ENCODE measurements at places on chromosomes 2 and 18. TPM values are rescaled to one million over a fixed set of nuclear protein-coding genes. Genes with fewer than 3 reads are reported as not detected.
A peak's percentile ranks its signal among the peaks of the same experiment; 100 is the strongest.

- peak; percentile 71 for DNase-seq
Measured at GRCh38 chr2:97712693-97713295, 582 bp upstream of the ZAP70 start.

CCDC178 gene
- total RNA-seq, result not detected

DNA sequence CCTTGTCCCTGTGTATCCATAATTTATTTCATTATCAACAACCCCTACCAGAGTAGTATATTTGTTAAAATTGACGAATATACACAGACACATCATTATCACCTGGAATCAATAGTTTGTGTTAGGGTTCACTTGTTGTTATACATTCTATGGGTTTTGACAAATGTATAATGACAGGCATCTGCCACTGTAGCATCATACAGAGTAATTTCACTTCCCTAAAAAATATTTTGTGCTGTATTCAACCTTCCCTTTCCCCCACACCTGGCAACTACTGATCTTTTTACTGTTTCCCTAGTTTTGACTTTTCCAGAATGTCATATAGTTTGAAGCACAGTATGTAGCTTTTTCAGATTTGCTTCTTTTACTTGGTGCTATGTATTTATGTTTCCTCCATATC is 132.0 kb downstream of the ZNF804A start:
- DNase-seq, result no peak

DNA sequence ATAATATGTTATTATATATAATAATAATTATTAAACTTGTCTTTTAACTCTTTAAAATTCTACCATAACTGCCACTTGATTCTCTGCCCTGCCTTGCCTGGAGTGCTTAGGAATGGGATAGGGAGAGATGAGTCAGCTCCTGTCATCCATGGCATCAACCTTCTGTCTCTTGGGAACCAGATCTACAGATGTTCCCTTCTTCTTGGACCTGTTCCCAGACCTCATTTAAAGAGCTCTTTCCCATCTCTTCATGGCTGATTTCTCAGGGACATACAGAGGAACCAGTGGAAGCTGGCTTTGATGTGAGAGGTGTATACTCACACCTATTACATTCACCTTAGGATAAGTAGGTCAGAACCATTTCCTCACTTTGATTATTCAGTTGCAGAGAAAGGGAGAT is 155.3 kb upstream of the MYO3B start:
- no peak for DNase-seq

GRCh38 chr2:10235099-10235908 is 67.4 kb upstream of the HPCAL1 start:
- DNase-seq, result no peak

DNA sequence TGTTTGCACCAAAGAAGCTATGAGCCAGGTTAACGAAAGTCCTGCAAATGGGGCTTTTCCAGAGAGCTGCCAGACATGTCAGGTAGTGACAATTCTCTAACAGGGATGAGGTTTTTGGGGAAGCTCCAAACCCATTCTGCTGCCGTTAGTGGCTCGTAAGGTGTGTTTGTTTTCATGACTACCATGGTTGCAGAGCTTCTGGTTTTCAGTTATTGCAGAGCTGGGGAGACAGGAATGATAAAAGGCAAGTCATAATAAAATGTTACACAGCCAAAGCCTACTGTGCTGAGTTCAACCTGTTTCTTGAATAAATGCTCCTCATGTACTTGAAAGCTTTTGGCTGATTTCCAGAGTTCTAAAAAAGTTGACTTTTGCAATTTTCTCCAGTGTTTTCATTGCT is 209.2 kb upstream of the STK17B start:
- no peak for DNase-seq

FASTKD1 gene
- 14.1 TPM for total RNA-seq

UBE2E3 gene
- 59.3 TPM for total RNA-seq

DNA sequence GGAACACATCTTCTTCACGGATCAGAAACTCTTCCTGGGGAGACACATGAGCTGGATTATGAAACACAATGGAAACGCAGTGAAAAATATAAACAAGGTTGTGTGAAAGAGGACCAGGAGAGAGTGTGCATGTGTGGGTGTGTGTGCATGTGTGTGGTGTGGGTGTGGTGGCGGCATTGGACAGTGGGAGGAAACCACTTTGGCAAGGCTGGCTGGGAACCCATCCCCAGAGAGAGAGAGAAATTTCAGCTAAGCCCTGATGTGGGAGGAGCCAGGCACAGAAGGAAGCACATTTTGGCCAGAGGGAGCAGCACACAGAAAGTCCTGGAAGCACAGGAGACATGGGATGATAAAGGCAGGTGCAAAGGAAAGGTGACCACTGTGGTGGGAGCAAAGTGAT is 147.6 kb upstream of the COPS8 start:
- no peak for DNase-seq

ZNF396 gene
- total RNA-seq, result 1.7 TPM

DNA sequence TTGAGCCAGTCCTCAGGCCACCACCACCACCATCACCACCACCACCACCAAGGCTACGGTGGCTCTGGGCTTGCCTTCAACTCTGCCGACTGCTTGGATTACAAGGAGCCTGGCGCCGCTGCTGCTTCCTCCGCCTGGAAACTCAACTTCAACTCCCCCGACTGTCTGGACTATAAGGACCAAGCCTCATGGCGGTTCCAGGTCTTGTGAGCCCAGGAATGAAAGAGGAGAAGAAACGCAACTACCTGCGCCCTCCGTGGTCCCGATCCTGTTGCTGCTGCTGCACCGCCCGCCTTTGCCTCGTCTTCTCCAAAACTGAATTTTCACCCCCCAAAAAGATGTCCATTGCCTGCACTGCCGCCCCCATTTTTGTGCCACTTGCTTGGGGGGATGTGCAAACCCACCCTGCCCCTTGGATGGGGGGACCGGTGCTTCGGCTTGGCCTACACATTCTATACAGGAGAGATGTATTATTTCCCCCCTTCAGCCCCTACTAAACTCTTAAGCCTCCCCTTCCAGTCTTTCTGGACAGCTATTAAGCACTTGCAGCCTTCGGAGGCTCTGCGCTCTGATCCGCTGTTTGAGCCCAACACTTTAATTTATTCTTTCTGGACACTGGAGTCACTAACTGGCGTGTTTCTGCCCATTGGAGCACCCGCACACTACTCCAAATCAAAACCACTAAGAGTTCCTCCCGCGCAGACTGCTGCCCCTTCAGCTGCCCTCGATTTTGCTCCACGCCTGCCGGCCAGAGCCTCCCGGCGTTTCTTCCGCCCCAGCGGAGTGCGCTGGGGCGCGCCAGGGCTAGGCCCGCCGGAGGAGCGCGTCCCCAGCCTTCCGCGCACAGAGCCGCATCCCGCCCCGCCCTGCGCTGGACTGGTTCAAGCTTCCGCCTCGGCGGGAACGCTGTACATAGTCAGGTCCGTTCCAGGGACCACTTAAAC is 5.7 kb downstream of the OTX1 start:
- DNase-seq, result no peak

- no peak for DNase-seq
Measured at GRCh38 chr2:133498662-133499585, 69.3 kb downstream of the NCKAP5 start.

LRATD1 gene
- not detected for total RNA-seq

DNA sequence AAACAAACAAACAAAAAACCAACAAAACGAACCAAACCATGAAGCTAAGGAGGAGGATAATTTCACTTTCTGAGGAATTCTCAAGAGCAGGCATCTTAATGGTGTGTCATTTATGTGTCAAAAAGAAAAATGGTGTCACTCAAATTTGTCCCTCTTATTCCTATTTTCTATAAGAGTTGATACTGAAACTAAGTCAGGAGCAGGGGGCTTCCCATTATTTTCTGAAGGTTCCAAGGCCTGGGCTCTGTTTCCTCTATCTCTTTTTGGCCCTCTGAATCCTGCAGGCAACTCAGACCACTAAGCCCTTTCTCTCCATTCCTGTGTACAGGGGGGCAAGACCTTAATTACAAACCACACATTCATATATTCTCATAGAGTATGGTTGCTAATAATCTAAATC is 44.0 kb upstream of the CD28 start:
- no peak for DNase-seq

DNA sequence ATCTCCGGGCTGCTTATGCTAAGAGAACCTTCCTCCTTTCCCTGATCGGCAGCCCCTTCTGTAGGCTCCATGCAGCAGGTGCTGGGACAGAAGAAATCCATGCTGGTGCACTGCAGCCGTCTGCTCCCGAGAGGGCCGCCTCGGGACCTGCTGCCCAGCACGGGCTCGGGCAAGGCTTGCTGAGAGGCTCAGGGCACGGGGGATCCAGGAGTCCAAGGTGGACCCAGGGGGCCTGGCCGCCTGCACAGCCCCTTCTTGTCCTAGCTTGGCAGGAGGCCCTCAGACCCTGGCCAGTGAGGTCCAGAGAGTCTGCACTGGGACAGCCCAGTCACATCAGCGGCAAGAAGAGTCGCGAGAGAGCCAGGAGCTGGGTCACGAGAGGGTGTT is 13.3 kb upstream of the DUSP2 start:
- DNase-seq, result no peak

DNA sequence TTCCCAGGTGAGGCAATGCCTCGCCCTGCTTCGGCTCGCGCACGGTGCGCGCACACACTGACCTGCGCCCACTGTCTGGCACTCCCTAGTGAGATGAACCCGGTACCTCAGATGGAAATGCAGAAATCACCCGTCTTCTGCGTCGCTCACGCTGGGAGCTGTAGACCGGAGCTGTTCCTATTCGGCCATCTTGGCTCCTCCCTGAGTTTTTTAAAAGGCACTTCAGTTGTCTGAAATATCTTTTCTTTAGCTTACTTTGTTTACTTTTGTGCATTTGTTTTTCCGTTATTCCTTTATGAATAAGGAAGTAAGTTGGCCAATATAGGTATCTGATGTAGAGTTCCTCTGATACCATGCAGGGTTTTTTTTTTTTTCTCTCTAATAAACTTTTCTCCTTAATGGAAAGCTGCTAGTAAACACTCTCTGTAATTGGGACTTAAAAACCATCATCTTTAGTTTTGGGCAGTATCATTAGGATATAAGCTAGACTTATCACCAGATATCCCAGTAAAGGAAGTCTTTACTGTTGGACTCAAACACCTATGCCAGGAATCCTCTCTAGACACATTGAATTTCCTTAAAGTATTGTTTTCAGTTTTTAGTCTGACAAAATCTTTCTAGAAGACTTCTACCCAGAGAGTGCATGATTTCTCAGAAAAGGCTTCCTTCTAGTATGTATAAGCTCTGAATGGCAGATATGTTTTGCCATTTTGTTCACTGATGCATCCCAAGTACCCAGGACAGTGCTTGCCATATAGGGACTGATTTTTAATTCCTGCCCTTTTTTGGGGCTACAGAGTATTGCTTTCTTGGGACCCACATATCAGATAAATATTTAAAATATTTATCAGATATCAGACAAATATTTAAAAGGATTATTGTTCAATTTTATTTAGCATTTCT is 35.8 kb upstream of the DYSF start:
- DNase-seq, result no peak

DNA sequence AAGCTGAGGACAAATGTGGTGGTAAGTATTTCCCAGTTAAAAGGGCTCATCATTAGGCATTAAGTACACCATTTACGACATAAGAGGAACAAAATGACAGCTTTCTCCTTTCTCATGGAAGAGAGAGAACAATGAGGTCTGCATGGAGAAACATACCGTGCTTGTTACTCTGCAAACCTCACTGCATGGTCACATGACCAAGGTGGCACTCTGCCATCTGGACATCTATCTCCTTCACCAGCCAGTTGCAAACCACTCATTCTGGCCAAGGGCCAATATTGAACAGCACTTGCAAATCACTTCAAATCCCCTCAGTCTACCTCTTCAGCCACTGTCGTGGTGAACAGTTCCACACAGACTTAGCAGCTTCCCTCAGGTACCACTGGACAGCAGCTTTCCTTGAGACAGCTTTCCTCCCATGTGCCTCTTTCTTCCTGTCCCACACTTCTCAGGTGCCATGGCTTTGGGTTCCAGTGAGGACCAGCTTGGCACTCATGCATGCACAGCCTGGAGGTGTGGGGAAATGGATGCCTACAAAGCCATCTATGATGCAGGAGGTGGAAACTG is 29.5 kb upstream of the DPP4 start:
- no peak for DNase-seq

DNA sequence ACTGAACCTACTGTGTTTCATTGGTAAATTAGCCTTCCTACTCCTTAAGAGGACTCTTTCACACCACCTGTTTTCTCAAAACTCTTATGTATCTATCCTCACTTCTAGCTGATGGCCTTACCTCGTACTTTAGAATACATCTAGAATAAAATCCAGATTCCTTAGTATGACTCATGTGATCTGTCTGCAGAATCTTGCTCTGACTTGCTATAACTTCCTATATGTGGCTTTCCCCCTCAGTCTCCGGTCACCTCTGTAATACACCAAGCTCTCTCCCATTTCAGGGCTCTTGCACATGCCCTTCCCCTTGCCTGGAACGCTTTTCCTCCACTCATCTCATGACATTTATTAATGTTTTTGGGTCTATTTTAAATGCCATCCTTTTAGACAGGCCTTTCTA is 95.6 kb upstream of the LHCGR start:
- no peak for DNase-seq

GRCh38 chr2:80293039-80293438 is 11.5 kb downstream of the LRRTM1 start:
- DNase-seq, result no peak

DSG4 gene
- total RNA-seq, result not detected

DNA sequence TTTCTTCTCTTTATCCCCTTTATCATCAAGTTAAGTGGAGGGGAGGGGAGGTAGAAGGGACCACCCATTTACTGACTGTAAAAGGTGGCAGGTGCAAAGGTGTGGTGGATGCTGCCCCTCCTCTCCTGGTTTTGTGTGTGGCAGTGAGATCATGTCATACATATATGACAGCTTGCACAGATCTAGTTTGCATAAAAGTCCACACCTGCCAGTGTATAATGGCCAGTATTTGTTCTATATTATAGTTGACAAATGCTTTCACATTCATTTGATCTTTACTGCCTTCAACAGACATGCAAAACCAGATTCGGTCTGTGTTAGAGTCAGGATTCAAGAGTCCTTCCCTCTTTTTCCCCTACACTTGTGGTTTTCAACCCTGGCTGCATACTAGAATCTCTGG is 55.1 kb downstream of the TGFA start:
- DNase-seq, result no peak

DNA sequence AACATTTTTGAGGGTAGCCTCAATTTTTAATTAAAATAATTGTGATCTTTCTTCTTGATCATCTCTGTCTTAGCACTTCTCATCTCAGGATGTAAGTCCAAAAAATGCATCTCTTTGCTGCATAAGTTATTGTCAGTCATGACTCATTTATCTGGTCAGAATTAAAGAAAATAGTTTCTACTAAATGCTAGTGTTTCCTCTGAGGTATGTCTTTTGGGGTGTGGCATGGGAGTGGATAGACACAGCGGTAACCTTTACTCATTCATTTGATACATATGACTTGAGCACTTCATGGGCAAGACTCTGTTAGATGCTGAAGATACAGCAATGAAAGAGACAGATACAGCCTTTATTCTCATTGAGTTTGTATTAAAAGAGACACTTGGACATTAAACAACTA is 284.7 kb downstream of the IRS1 start:
- no peak for DNase-seq

DNA sequence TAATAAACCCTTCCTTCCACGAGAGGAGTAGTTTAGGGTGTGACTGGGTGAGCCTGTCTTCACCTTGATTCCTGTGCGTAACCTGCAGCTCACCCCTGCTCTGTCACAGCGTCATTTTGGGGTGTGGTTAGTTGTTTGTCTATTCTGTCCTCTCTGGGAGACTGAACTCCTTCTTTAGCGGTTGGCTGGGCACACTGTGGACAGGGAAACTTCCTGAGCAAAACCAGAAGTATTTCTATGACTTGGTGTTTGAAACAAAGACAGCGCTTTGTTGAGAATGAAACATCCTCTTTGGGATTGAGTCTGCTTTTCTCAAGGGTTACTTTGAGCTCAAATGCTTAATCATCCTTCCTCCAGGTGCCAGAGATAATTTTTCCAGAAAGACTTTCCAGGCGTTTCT is 270.7 kb downstream of the HRH4 start:
- no peak for DNase-seq
